NCI-H1105 (cell line): ENCODE measurements at places on chromosomes 12 and 14.

DNA sequence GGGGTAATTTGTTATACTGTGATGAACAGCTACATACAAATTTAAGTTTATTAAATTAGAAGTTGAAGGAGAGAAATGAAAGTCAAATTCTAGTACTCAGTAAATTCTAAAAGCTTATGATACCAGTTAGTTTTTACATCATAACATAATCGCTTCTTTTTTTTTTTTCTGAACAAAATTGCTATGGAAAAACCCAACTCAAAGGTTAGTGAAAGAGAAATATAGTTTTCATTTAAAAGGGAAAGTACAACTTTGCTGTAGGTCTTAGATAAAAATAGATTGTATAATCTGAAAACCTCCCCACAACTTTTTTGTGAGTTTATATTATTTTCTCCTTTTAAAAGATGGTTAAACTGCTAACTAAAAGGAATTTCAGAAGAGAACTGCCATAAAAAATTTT is 53.7 kb upstream of the LRRK2 start:
- no peak for DNase-seq

GRCh38 chr12:95316798-95317197 is 99.2 kb downstream of the VEZT start:
- DNase-seq = no peak

GRCh38 chr12:89960607-89961394 is 252.2 kb upstream of the ATP2B1 start:
- DNase-seq = no peak

DNA sequence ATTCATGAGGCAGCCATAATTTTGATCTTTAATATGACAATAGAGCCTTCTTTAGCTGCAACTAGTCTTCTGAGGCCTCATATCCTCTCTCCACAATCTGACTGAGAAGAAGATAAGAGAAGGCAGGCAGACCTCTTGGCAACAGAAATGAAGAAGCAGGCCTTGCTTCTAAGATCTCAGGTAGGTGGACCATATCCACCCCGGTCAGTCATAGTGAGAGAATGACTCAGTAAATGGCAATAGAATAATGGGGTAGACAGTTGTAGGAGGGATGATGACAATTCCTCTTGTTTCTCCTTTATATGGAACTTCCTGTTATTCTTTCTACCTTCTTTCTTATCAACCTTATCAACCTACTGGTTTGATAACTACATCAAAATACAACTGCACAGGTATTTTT is 246.7 kb upstream of the G2E3 start:
- DNase-seq = no peak

DNA sequence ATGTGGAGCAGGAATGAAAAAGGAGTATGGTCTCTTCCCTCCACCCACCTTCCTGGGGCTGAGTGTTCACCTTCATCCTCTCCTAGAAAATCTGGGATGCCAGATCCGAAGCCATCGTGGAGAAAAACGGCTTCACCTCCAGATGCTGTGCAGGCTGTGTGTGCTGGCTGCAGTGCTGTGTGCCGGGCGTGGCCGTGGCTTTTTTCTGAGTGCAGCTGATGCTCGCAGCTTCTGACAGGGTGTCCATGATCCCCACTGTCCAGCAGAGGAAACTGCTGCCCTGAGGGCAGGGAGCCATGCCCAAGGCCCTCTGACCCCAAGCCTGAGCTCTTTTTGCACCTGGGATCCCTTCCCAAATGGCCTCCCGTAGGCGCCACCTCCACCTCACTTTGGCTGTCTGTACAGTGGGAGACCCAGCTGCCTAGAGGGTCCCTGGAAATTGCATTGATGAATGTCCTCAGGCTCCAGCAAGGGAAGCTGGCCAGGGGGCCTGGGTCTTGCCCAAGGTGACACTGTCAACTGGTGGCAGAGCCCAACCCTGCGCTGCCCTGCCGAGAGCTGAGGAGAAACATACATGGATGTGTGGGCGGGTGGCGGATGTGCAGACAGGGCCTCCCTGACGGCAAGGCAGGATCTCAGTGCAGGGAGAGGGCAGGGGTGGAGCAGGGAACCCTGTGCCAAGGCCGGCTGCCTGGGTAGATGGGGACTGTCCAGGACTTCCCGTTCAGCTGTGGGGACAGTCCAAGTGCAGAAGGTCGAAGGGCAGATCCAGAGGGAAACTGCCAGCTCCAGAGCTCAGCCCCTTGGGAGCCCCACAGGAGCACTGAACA is 53.3 kb downstream of the BEGAIN start:
- no peak for DNase-seq

- no peak for DNase-seq
Observed at GRCh38 chr14:30657606-30658163, 35.6 kb downstream of the SCFD1 start.

- no peak for DNase-seq
Observed at GRCh38 chr12:47808050-47808449, 11.7 kb downstream of the HDAC7 start.

- DNase-seq = no peak
Observed at GRCh38 chr14:23568600-23569331, 1.2 kb upstream of the AP1G2 start.

DNA sequence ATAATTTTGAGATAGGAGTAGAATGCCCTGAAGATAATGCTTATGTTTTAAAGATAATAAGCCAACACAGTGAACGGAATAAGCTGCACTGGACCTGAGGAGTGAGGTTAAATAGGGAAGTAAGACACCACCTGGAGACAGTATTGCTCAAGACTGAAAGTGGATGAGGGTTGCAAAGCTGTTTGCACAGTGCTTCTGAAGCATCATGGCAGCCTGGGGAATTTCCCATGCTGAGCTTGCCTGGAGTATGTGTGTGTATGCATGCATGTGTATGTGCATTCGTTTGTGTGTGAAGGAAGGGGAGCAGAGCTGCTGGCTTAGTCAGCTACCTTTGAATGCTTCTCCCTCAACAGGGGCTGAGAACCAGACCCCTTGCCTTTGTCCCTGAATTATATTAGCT is 35.8 kb downstream of the BHLHE41 start:
- no peak for DNase-seq

- DNase-seq = peak; percentile 76
Observed at GRCh38 chr14:88791629-88792472, 902 bp downstream of the EML5 start.

DNA sequence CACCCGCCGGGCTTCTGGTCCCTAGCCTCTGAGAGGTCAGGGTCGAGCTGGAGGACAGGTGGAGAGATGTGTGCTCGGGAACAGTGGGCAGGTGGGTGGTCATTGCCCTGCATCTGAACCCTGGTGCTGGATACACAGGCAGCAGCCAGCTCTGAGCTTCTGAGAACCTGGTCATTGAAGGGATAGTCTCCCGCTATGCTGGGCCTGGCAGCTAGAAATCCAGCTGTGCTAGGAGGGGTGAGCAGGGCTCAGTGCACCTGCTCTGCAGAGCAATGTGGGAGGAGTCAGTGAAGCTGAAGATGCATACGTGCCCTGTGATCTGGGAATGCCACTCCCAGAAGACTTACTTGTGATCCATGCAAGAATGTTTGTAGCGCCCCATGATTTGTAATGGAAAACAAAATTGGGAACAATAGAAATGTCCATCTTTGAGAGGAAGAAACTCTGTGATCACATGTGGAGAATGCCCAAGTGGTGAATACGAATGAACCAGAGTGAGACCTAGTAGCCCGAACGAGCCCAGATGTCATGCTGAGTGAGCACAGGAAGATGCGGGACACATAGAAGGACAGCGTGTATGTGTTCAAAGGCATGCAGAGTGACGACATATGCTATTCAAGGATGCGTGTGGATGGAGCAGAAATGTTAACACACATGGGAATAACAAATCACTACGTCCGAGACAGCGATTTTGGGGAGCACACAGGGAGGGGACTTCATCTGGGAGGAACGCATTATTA is 63.4 kb downstream of the AACS start:
- no peak for DNase-seq

DNA sequence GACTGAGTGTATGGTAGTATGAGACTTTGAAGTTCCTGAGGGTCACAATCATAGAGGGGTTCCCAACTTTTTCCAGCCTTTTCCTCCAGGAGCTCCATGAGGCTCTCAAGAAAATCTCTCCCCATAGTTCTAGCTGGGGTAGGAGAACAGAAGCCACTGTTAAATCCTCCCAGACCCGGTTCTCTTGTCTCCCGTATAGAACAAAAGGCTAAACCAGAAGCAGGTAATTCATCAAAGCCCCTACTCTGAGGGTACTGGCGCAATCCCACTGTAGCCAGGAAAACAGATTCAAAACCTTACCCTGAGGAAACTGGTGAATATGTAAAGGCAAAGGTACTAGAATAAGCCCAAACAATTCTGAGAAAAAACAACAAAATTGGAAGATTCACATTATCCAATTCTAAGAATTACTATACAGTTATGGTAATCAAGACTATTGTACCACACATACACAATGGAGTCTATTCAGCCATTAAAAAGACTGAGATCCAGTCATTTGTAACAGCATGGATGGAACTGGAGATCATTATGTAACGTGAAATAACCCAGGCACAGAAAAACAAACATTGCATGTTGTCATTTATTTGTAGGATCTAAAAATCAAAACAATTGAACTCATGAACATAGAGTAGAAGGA is 20.5 kb downstream of the OR8S1 start:
- no peak for DNase-seq

GRCh38 chr12:12176402-12176801 is 90.4 kb downstream of the LRP6 start:
- DNase-seq = no peak

DNA sequence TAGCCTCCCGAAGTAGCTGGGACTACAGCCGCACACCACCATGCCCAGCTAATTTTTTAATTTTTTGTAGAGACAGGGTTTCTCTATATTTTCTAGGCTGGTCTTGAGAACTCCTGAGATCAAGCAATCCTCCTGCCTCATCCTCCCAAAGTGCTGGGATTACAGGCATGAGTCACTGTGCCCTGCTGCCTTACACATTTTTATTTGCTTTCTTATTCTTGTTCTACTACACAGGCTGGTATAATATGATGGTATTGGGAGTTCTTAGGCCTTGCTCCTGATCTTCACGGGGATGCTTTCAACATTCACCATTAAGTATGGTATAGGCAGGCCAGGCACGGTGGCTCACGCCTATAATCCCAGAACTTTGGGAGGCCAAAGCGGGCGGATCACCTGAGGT is 21.2 kb downstream of the DGLUCY start:
- no peak for DNase-seq

DNA sequence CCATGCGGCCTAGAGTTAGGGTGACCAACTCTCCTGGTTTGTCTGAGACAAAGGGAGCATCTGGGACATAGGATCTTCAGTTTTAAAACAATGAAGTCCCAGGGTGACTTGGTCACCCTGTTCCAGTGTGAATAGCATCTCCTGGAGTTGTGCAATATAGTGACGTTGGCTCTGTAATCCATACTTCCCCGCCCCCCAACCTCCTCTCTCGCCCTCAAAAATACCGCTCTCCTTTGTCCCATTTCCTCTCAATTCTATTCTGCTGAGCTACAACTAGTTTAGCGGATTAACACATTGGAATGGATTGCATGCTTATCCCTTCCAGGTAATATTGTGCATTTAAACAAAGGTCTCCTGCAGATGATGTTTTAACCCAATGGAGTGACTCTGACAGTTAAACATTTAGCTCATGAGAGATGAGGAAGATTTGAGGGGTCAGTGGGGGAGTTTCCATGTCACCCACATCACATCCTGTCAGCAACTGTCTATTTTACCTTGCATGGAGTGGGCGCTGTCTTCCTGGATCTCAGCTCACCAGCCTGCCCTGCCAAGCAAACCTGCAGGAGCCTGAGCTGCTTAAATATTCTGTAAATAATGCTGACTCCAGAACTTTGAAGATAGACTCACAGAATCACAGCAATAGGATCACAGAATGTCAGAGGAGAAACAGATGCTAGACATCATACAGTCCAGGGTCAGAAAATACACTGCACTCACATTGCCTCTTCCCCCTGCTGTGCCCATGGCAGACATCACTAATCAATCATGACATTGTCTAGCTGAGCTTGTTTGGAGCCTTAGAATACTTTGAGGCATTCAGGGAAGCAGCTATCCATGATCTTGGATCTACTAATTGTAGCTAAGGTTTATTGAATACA is 43.0 kb downstream of the MAP1LC3B2 start:
- DNase-seq = no peak

- peak; percentile 4 for DNase-seq
Observed at GRCh38 chr12:65306366-65307168, 28.1 kb downstream of the MSRB3 start.

DNA sequence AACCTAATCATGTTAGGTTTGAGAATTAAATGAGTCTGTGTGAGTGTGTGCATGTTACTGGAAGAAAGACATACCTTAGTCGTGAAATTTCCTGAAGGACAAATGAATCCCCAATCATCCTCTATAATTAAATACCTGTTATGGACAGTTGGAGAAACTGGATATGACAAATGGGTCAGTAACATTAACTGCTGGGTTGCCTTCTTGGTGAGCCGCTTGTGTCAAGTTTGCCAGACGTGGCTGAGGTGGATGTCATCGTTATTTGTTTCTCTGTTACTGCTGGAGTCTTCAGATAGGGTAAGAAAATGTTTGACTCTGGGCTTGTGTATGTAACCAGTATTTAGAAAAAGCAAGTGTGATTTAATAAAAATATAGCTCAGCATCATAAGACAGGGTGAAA is 131.6 kb downstream of the CAND1 start:
- DNase-seq = no peak

GRCh38 chr14:92431199-92431725 is 82.3 kb upstream of the RIN3 start:
- no peak for DNase-seq

DNA sequence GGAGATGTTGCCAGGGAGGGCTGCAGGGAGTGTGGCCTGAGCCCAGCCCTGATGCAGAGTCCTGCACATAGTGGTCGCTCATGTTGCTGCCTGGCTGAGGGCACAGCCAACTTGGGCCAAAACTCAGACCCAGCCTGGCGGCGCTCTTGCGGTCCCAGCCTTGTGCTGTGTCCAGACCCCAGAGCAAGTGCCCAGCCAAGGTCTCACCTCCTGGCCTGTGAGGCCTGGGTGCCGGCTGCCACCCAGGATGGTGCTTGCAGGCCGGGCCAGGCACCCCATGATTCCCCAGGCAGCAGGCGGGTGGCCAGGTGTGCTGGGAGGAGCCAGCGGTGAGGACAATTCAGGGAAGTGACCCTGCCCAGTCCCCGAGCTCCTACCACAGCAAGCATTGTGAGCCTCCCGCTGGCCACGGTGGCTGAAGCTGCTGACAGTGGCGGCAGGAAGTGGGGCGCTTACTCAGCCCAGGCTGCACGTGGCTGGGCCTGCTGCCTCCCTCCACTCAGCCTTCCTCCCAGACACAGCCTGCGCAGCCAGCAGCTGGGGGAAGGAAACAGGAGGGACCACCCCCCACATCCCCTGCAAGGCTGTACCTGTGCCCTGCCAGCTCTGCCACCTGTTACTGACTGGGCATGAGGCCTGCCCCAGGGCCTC is 17.7 kb upstream of the PGF start:
- DNase-seq = no peak

DNA sequence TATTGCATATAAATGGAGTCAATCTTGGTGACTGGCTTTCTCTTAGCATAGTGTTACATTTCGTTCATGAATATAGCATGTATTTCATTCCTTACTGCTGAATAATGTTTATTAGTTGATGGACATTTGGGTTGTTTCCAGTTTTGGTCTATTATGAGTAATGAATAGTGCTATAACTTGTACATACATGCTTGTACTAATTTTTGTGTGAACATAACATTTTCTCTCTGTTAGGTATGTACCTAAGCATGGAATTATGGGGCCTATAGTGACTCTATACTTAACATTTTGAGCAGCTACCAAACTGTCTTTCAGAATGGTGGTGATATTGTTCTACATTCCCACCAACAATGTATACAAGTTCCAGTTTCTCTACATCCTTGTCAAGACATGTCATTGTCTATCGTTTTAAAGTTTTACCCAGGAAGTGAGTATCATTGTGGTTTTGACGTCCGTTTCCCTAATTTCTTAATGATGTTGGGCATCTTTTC is 23.1 kb downstream of the ATP2A2 start:
- no peak for DNase-seq

- DNase-seq = no peak
Observed at GRCh38 chr14:99809360-99809759, 16.1 kb downstream of the EML1 start.
